ENCODE measurements at places on chromosomes 7 and 10. TPM values are rescaled to one million over a fixed set of nuclear protein-coding genes. Genes with fewer than 3 reads are reported as not detected.

DNA sequence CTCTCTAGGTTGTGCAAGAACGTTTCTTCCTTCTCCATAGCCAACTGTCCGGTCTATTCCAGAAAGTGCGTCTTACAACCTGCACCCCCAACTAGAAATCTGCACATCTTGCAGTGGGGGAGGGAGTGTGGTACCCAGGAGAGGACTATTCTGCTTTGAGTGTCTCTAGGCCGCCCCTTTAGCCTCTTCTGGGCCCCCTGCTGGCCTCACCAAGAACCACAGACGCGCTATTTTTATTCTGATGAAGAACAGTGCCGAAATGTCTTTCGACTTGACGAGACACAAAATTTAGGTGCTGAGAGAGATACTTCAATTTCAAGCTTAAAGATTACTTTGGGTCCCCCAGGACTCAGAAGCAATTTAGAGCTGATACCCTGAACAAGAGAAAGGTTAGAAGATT, 1.0 kb downstream of the CNPY1 start:
- no peaks in the 10 kb centered on the region for H3K36me3 ChIP-seq
- H3K4me3 ChIP-seq, result no peak overlapping the region
- no peak for DNase-seq

DNA sequence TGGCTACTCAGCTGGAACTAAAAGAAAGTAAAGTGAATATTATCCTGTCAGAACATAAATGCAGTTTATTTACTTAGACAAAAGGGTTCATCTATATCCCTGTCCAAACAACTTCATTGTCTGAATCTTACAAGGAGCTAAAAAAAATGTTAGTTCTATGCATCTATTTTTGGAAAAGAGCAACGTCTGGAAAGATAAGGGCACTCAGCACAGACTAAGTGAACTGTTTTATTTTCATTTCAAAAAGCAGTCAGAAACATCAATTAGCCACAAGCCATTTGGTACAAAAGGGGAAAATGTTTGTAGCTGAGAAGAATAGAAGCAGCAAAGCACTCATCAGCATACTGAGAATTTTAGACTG, 245.5 kb downstream of the FOXP2 start:
- no peak for DNase-seq
- no peaks in the 10 kb centered on the region for H3K4me1 ChIP-seq
- H3K27me3 ChIP-seq, result no peaks in the 10 kb centered on the region
- no peak overlapping the region for H3K4me3 ChIP-seq
- no peak overlapping the region for H3K27ac ChIP-seq

DNA sequence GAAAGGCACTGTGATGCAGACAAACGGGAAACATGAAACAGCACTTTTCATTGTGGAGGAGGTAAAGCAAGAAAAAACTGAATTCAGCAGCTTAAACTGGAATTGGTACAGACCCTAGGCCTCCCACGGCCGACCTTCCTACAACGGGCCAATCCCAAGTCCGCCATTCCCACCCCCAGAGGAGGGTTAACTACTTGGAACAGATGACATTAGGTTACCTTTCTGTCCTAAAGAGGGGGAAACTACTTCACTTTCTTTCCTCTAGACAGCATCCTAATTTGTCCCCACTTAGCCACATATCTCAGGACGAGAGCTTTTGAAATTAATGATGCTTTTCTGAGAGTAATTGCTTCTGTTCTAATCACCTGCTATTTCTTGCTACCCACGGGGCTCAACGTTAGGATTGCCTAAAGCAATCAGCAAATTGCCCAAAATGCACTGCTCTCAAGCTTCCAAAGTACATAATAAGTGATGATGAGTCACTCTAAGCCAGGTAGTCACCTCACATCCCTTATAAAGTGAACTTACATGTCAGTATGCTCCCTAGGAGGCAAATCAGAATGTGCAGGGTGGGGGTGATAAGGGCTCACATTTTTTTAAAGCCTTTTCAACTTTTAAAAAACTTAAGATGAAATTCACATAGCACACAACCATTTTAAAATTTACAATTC, 36.7 kb downstream of the LSM5 start:
- no peaks in the 10 kb centered on the region for H3K4me1 ChIP-seq
- no peak for DNase-seq
- H3K27me3 ChIP-seq, result peaks cover 61% of the 10 kb centered on the region
- H3K27ac ChIP-seq, result no peak overlapping the region

DNA sequence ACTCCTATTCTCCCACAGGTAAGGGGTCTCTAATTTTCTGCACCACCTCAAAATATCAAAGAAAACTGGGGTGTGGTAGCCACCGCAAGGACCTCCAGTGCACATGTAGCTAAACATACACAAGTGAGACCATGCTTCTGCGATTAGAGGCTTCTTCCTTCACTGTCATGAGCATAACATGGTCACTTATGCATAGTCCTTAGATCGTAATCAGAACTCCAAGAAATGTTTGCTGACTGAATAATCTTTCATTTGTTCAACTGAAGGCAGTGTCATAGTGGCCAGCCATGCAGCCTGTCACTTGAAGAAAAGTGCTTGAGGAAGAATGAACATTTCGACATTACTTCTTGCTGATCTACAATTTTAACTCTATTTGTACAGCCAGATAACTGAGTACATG, 14.6 kb downstream of the TWIST1 start:
- no peak for DNase-seq
- no peak overlapping the region for H3K4me3 ChIP-seq
- H3K4me1 ChIP-seq, result peaks cover 10% of the 10 kb centered on the region
- no peaks in the 10 kb centered on the region for H3K27me3 ChIP-seq

DNA sequence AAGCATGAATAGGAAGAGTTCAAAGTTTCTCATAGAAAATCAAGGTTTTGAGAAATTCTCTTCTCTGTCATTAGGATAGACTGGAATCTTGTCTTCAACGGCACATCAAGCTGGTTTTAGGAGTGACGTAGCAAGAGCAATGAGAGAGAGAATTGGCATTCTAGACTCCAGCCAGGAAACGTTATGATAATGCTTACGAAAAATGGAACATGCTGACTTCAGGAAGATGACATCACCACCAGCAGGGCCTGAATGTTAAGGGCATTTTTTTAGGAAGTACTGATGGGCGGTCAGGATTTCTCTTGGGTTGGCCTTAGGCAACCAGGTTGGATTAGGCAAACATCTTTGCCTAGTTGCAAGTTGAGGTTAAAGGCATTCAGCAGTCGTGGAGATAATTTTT, 213.2 kb upstream of the CTBP2 start:
- no peak overlapping the region for H3K27ac ChIP-seq
- H3K36me3 ChIP-seq, result no peaks in the 10 kb centered on the region
- H3K4me3 ChIP-seq, result no peak overlapping the region
- H3K27me3 ChIP-seq, result no peaks in the 10 kb centered on the region

Gene CAMK2B
- 0.15 TPM for total RNA-seq

Gene PALS2
- 35.8 TPM for total RNA-seq
